ENCODE measurements at places on chromosomes 6 and 20. TPM values are rescaled to one million over a fixed set of nuclear protein-coding genes. Genes with fewer than 3 reads are reported as not detected.

- no peaks in the 10 kb centered on the region for H3K36me3 ChIP-seq
- H3K27ac ChIP-seq = no peak overlapping the region
- no peak overlapping the region for H3K4me3 ChIP-seq
- H3K27me3 ChIP-seq = peaks cover 5% of the 10 kb centered on the region
- DNase-seq = no peak
- no peaks in the 10 kb centered on the region for H3K4me1 ChIP-seq
Observed at GRCh38 chr6:4714961-4715501, 61.2 kb upstream of the CDYL start.

HLA-DOB gene
- not detected for total RNA-seq

- no peak overlapping the region for H3K4me3 ChIP-seq
- no peak for DNase-seq
- H3K4me1 ChIP-seq = no peaks in the 10 kb centered on the region
- H3K27ac ChIP-seq = no peak overlapping the region
Observed at GRCh38 chr6:82704045-82704444, 340.4 kb downstream of the TPBG start.

DNA sequence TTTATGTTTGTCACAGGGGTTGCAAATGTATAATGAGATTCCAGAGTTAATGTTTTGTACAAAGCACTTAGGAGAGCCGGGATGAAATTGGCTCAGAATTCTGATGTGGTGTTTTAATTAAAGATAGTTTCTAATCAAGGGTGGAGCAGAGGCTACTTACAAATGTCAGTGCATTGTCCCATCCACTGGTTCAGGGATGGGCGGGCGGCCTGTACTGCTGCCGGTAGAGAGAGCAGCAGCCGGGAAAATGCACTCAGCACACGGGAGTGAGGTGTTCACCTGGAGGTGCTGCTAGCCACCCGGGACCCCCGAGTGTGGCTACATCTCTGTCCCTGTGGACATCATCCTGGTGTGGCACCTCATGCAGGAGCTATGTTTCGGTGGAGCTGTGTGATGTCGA, 193.3 kb downstream of the QKI start:
- no peaks in the 10 kb centered on the region for H3K27me3 ChIP-seq
- no peak overlapping the region for H3K4me3 ChIP-seq
- H3K4me1 ChIP-seq = no peaks in the 10 kb centered on the region
- DNase-seq = no peak

FHL5 gene
- not detected for total RNA-seq

DNA sequence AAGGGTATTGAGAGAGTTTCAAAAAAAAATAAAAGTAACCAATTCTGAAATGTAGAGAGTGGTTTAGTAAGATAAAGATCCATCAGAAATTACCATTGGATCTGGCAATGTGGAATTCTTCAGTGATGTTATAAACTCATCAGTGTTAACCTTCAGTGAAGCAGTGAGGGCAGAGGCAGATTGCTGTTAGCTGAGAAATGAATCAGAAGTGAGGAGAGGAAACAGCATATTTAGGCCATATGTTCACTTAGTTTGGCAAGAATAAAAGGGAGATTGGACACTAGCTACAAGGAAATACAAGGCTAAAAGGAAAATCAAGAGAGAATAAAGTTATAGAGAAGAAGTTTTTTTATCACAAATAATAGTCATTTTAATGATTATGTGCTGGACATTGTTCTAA, 9.6 kb downstream of the KCNQ5 start:
- H3K4me1 ChIP-seq = peaks cover 9% of the 10 kb centered on the region
- no peaks in the 10 kb centered on the region for H3K36me3 ChIP-seq
- H3K27ac ChIP-seq = no peak overlapping the region
- no peak for DNase-seq
- H3K27me3 ChIP-seq = peaks cover 20% of the 10 kb centered on the region

RSPO3 gene
- 0.36 TPM for total RNA-seq
